Activated naive CD4-positive, alpha-beta T cell treated with Interleukin-2 at 50 U/mL for 16 hours (primary cell): ENCODE measurements at places on chromosomes 5 and 9.
A peak's percentile ranks its signal among the peaks of the same experiment; 100 is the strongest.

DNA sequence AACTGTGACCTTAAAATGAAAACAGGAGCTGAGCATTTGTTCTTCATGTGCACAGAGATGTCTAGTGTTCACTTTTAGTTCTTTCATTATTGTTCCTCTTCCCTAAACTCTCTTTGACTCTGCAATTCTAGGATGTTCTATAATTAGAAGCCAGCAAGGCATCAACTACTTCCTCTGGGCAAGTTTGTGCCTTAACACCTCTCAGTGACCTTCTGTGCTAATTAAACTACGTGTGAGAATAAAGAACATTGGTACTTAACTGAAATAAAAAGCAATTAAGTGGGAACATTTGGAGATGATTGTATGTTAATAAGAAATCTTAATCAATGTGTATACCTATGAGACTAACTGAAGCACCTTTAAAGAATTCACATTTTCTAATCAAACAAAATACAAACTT lies 242.8 kb downstream of the RASEF start:
- DNase-seq, result no peak

DNA sequence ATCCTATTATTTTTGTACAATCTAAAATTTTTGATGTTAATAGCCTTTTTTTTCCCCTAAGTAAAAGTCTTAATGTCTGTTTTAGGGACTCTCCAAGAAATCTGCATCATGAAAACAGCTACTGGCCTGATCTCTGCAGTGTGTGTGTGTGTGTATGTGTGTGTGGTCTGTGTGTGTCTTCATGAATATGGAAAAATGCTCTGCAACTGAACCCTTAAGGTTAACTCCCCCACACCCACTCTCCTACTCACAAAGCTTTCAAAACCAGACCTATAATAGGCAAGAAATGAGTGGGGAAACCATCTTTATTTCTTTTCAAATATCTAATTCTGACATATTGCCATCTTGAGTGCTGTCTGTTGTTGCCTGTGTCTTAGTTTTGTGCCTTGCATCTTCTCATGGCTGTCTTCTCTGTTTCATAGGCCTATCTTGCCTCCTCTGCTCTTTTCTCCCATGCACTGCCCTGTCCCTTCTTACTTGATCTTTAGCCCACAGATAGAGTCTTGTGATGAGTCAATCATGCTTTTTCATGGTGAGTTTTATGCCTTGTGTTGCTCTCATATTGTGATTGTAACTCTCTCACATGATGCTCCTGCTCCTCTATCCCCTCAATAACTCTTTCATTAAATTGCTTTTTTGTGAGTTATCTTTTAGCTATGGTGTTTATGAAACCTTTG lies 68.3 kb downstream of the CHSY3 start:
- no peak for DNase-seq

DNA sequence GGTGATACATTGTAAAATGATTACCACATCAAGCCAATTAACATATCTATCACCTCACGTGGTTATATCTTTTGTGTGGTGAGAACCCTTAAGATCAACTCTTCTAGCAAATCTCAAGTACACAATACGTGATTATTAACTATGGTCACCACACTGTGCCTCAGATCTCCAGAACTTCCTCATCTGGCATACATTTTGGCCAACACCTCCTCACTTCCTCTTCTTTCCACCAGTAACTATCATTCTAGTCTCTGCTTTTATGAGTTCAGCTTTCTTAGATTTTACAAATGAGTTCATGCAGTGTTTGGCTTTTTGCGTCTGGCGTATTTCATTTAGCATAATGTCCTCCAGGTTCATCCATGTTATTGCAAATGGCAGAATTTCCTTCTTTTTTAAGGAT lies 35.8 kb downstream of the PRKACG start:
- no peak for DNase-seq

GRCh38 chr9:133004091-133004998 lies 25.9 kb downstream of the GFI1B start:
- no peak for DNase-seq

GRCh38 chr9:98101868-98102273 lies 17.2 kb downstream of the TRIM14 start:
- peak; percentile 75 for DNase-seq

- no peak for DNase-seq
Measured at GRCh38 chr5:84113246-84114105, 271.2 kb downstream of the EDIL3 start.

DNA sequence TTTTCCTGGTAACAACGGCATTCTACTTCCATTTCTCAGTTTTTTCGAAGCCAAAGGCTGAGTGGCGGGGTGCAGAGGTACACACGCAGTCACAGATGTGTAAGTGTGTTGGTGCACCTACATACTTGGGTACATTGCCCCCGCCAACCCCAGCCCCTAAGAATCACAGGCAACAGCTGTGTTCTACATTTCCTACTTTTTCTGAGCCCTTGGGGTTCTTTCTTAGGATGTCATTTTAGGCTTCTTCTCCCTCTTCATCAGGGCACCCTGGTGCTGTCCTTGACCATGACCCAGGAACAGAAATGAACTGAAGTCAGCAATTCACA lies 104.8 kb downstream of the PAX5 start:
- no peak for DNase-seq

DNA sequence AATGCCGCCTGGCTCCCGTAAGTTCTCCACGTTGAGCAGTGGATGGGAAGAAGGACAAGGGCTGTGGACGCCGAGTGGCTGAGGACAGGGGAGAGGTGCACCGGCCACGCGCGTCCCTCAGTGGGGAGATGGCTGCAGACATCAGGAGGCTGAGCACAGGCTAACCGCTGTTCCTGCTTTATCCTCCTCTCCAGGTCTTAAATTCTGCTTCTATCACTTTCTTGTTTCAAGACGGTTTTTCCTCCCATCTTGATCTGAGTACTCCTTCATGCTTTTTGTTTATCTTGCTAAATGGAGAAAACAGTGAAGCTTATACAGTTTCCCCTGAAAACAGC lies 42.1 kb upstream of the SLC6A19 start:
- no peak for DNase-seq

DNA sequence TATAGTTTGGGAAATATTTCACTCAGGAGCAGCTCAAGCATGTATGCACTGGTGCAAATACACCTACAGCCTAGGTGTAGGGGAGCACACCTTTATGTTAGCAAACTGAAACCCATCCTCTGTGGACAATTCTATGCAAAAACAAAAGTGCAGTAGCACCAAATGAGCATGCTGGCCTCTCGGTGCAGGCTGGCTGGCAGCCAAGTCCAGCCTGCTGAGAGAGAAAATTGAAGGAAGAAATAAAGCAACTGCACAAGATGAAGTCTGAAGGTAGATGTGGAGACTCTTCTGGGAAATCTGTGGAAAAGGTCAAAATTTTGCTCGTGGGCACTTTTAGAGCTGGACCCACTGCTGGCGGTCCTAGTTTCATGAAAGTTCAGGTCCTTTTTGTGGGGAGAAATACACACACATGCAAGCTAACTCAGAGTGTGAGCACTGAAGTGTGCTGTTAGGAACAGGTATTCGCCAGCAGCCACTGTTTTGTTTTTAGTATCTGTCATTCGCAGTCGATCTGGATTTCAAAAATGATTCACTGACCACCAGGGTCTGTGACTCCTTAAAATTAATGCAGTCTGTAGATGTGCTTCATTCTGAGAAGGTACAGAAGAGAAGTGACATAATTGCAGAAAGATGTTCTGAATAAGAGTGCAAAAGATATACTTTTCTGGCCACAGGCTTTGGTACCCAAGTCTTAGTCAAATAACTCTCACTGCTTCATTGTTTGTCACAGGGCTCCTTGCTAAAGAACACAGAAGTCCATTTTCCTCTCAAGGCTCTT lies 281.7 kb downstream of the PARP8 start:
- DNase-seq, result no peak
